ENCODE measurements at places on chromosomes 11 and 22.

DNA sequence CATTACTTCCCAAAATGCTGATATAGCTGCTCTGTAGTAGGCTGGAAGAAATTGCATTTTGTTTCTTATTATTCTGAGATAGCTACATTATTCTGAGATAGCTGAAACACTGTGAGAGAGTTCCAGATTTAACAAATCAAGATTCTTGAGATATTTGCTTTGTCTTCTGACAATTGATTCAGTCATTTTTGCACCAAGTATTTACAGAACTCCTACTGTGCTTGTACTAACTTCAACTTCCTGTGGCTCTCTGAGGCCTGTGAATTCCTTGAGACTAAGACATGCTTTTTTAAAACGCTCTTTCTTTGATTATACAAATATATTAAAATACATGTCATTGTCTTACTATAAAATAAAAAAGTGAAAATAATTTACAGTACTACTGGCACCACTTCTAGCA is 52.7 kb downstream of the USP47 start:
- no peak for DNase-seq

DNA sequence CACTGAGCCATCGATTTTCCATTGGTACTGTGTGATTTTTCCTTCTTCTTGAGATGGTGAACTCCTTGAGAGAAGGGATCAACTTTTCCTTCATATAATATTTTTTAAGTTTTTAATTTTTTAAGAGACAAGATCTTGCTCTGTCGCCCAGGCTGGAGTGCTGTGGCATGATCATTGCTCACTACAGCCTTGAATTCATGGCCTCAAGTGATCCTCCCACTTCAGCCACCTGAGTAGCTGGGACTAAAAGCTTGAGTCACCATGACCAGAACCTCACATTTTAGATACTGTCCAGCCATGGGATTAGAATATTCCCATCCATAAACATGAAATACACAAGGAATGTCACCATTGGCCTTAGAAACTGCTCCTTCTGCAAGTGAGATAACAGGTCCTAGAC is 66.9 kb upstream of the CHRM4 start:
- no peak for DNase-seq

- DNase-seq = no peak
Measured at GRCh38 chr11:62664405-62665074, 470 bp downstream of the C11orf98 start.

DNA sequence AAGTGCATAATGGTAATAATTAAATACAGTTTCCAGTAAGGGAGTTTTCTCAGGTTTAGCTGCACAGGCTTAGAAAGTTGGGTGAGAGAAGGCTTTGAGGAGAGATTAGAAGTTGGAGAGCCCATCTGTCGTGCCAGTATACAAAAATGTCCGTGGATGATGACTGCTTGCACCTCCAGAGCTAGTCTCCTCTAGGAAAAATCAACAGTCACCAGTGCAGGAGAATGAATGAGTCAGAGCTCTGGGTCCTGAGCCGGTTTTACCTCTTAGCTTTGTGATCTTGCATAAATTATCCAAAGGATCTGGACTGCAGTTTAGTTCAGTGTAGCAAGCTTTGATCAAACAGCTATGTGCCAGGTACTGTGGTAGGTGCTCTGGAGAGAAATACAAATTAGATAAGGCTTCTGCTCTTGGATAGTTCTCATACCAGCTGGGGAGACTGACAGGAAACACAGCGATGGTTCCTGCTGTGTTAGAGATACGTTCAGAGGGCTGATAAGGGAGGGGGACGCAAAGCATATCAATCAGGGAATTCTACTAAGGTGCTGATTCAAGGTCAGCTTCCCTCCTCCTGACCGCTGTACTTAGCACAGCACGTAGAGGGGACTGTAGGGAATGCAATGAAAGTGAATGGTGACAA is 125.9 kb downstream of the TEAD1 start:
- no peak for DNase-seq

DNA sequence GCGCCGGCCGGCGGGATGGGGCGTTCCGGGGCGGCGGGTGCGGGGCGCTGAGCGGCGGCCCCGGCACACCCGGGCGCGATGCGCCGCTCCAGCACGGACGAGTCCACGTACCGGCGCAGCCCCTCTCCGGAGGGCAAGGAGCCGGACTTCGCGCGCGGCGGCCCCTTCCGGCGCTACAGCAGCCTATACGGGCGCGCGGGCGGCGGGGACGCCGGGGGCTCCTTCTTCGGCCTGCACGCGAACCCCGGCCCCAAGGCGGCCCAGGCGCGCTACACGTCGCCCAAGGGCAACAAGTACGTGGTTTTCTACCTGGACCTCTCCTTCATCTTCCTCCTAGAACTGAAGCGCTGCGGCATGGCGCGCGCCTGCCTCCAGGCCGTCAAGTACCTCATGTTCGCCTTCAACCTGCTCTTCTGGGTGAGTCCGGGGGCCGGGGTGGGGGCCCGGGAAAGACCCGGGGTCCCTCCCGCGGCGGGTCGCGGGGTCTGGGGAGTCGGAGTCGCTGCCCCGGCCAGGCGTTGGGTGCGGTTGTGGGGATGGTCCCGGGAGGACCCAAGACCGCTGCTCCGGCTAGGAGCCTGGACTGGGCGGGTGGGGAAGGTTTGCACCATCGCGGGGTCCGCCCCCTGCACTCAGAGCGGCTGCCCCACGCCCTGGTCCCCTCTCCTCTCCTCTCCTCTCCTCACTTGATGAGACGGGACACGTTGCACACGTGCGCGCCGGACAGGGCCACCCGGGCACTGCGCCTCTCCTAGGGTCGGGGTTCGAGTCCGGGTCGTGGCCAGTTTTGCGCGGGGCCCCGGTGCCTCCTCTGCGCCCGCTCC is 7.5 kb downstream of the TSPAN4 start:
- no peak for DNase-seq

DNA sequence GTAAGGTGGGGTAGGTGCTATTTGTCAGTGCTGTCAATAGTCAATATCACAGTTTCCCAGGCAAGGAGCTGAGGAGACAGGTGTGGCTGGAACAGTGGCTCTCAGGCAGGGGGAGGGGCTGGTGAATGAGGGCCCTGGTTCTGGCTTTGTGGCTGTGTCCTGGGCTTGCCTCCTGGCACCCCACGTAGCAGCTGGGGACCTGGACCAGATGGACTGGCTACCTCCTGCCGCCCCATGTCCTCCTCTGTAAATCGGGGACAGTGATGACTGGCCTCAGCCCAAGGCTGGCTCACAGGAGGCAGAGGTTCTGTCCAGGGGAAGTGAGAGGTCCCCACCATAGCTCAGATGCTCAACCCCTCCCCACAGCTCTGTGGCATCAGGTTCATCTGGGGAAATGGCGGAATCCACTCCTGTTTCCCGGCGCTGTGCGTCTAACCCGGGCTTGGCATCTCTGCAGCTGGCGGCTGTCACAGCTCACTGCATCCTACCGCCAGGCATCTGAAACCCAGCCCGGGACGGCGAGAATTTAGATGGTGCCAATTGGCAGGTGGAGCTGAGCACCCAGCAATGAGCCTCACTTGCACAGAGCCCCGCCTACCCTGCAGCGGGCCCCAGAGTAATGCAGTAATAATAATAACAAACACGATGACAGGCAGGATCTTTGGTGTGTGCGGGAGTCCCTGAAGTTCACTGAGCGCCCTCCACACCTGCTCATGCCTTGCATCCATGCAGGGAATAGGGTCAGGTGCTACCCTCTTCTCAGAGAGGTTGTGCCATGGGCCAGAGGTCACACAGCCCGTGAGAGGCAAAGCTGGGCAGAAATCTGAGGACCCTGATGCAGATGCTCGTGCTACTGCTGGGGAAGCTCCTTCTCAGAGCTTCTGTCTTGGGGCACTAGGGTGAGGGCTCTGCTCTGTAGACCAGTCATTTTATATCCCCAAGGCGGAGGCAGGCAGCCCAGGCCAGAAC is 27.8 kb upstream of the SHISAL1 start:
- no peak for DNase-seq

GRCh38 chr22:20586403-20586745 is 79.0 kb downstream of the MED15 start:
- no peak for DNase-seq

DNA sequence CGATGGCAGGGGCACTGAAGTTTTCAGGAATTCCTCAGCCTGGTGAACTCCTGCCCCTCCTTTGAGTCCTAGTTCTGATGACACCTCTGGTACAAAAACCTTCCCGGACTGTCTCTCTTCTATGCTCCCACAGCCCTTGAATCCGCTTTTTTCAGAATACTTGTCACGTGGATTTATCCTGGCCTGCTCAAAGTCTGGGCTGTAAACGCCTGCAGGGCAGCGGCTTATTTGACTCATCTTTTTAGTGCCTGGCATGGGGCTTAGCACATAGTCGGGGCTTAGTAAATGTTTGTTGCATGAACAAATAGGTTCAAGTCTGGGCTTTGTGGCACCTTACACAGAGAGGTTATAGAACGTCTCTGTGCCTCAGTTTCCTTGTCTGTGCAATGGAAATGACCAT is 13.4 kb upstream of the KCNJ11 start:
- DNase-seq = no peak

DNA sequence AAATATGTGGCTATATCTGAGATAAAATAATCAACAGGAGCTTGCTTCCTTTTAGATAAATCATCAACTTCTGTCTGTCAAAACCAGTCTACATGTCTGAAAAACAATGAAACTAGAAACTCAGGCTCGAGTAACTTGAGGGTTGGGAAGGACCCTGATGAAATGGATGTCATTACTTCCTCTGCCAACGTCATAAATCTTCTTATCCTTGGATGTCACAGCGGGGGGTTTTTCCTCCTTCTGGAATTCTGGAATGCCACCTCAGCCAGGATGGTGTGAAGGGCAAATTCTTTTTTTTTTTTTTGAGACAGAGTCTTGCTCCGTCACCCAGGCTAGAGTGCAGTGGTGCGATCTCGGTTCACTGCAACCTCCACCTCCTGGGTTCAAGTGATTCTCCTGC is 13.4 kb downstream of the LGR4 start:
- DNase-seq = no peak

GRCh38 chr11:41955066-41955465 is 495.6 kb upstream of the LRRC4C start:
- DNase-seq = no peak

DNA sequence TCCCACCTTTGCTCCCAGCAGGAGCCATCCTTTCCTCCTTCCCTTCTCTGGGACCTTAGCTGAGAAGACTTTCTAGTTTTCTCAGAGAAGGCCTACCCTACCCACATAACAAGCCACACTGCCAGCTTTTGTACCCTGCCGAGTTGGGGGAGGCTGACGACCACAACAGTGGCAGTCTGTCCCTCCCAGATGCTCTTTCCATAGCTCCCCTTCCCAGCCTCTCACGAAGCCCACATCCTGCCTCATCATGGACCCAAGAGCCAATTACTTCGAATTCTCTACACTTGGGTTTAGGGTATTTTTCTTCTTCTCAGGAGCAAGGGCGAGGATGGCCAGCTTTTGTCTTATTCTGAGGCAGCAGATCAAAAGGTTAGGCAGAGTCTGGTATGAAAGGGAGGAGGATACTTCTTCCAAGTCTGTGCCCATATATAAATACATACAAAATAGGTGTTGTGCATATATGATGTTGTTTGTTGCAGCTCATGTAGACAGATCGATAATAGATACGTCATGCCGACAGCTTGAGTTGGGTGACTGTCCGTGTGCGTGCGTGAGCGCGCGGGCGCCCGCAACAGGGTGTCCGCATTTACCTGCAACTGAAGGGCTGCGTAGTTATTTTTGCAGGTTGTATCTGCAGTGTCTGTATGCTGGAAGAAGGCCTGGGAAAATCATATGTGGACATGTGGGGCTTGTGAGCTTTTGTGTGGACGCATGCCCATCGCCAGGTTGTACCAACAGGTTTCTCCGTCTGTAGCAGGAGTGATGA is 846 bp upstream of the NRGN start:
- DNase-seq = no peak

GRCh38 chr11:33907421-33907820 is 15.5 kb upstream of the LMO2 start:
- no peak for DNase-seq

DNA sequence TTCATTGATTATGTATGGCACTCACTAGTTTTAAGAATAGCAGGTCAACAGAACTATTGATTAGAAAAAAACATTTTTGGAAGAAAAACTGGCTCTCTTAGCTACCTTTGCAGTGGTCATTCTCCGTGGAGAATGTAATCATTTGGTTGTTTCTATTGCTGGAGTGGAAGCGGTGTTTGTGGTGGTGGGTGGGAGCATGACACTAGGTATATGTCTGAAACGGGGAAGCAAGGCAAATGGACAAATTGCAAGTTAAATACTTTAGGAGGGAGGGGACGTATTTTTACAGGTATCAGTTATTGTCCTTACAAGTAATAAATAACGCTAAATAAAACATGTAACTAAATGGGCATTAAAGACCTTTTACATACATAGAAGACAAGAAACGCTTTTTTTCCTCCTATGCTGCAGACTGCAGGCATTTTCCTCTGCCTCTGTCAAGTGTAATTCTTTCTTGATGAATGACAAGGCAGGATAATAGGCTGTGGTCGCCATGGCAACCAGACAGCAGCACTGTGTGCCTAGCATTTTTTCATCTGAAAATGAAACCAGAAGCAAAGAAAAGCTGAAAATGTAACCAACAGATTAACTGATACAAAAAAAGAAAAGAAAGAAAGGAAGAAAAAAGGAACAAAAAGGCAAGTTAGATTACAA is 46.2 kb downstream of the BLID start:
- DNase-seq = peak; percentile 64

All from non-pigmented ciliary epithelial cell (primary cell).